AG20443 (cell line): ENCODE measurements at places on chromosomes 5 and 9.

- no peak for DNase-seq
Measured at GRCh38 chr5:2387634-2388325, 363.7 kb downstream of the IRX2 start.

DNA sequence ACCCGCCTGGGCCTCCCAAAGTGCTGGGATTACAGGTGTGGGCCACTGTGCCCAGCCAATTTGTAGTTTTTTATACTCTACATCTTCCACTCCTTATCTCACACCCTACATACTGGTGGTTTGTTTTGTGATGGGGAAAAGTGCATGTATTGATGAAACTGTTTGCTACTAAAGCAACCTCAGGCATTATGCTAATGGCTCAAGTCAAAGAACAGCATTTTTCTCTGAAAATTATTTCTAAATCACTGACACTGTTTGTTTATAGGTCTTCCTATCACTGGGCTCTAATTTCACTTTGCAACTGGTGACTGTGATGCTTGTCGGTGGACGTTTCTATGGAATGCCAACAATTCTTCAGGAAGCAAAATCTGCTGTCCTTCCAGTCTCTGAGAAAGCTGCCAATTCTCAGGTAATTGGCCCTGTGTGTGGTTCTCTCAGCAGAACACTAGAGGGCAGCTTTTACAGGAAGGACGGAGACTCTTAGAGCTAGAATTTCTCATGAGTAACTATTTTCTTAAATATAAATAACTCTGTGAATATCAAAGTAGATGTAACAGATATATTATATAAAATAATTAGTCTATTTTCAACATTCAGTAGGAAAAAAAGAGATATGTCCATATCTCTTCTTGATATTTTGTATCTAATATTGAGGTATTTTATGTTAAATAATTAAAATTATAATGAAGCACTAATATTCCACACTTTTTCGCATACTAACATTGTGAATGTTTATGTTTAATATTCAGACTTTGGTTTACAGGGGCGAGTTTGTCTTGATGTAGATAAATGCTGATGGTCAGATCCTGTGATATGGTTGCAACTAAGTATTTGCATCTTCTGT is 244.1 kb downstream of the ADGRV1 start:
- peak; percentile 53 for DNase-seq

GRCh38 chr5:95358848-95359247 is 32.3 kb upstream of the FAM81B start:
- DNase-seq: no peak

GRCh38 chr9:133473743-133474142 is 5.2 kb downstream of the SLC2A6 start:
- DNase-seq: no peak

GRCh38 chr5:43675357-43675756 is 72.4 kb downstream of the NNT start:
- DNase-seq: no peak

DNA sequence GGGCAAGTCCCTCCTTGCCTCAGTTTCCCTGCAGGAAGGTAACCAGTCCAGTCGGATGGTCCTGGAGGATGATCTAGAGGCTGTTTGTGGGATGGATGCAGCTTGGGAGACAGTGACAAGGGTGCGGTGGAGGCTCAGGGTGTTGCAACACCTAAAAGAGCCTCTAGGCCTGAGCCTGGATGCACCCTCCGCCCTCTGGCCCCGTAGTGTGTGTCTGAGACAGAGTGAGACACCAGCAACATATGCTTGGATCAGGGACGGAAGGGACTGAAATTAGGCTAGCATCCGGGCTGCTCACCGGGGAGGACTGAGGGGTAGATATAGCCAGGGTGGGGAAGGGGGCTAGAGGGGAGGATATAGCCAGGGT is 1.1 kb downstream of the CRAT start:
- peak; percentile 61 for DNase-seq

GRCh38 chr9:119802133-119802532 is 432.9 kb upstream of the BRINP1 start:
- no peak for DNase-seq

GRCh38 chr9:132381966-132382541 is 24.6 kb downstream of the TTF1 start:
- DNase-seq: no peak

DNA sequence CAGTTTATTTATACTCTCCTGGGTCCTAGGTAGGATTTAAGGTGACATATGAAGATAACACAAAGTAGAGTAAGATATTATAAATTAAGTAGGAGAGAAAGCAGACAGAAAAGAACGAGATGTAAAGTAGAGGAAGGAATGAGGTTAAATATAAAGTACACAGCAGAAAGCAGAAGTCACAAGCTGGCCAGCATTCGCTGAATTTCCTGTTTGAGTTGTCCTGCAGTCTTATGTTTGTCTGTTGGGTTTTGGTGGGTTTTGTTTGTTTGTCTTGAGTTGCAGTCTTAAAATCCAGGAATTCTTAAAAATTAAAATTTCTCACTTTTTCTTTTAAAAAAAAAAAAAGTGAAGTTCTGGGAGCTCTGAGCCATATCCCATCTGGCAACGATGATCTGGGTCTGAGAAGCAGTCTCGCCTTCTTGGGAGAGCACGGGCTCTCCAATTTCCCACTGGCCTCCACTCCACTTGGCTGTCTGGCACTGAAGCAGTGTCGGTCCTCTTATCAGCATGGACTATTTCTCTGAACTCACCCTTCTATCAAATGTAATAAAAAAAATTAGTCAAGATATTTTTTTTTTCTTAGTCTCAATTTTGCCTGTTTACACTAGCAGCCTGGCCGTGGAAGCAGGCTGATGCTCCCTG is 2.0 kb downstream of the S100Z start:
- DNase-seq: no peak

GRCh38 chr5:27124590-27124989 is 86.2 kb upstream of the CDH9 start:
- peak; percentile 4 for DNase-seq

DNA sequence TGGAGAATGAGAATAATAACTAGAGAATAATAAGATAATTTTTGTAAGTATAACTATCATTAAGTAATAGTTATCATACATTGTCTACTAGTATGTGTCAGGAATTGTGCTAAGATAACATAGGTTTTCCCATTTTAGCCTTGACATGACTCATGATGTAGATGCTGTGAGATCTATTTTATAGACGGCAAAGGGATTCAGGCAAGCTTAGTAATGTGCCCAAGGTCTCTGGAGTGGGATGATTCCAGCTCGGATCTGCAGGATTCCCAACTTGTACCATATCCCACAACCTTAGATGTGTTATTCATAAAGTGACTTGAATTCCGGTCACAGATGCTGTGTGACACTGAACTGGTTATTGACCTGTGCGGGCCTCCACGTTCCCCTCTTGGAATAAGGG is 51.5 kb downstream of the IL31RA start:
- DNase-seq: no peak

- DNase-seq: no peak
Measured at GRCh38 chr9:129262261-129262660, 84.2 kb upstream of the IER5L start.

- peak; percentile 81 for DNase-seq
Measured at GRCh38 chr5:138282920-138283742, 8.7 kb upstream of the GFRA3 start.

- no peak for DNase-seq
Measured at GRCh38 chr5:59685793-59686192, 207.7 kb downstream of the PDE4D start.

GRCh38 chr9:111474385-111474784 is 9.8 kb downstream of the ECPAS start:
- DNase-seq: no peak

GRCh38 chr9:134441227-134442084 is 115.2 kb downstream of the RXRA start:
- no peak for DNase-seq

DNA sequence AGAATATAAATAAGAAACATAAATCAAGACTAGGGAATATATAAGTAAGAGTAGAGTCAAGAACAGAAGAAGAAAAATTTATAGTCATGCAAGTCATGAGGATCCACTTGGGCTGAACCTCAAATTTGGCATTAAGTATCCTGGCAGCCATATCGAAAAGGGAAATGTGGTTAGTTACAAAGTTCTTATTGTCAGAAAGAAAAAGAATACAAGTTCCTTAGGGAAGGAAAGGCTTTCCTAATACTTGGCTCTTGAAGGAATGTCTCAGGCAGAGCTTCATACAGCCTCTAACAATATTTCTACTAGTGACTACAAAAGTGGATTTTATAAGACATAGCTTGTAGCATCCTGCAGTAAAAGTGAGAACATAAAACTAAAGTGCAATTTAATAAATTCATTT is 45.4 kb downstream of the TMEM252 start:
- DNase-seq: no peak

GRCh38 chr9:105967797-105968196 is 273.5 kb downstream of the TMEM38B start:
- DNase-seq: no peak

GRCh38 chr5:84433461-84433860 is 48.8 kb upstream of the EDIL3 start:
- no peak for DNase-seq

DNA sequence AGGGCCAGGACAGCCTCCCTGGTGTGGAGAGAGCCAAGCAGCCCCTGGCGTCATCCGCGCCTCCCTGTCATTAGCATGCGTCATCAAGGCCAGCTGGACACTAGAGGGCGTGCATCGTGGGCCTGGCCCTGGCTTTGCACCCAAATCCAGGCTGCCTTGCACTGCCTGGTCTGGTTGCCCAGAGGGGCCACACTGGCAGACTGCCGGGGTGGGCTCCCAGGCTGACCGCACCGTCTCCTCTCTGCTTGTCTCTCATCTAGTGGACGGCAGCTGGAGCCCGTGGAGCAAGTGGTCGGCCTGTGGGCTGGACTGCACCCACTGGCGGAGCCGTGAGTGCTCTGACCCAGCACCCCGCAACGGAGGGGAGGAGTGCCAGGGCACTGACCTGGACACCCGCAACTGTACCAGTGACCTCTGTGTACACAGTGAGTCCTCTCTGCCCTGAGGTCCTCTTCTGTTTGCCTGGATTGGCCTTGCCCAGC is 29.0 kb downstream of the HK3 start:
- DNase-seq: peak; percentile 84

GRCh38 chr5:24226479-24226878 is 418.3 kb downstream of the CDH10 start:
- peak; percentile 7 for DNase-seq

- peak; percentile 38 for DNase-seq
Measured at GRCh38 chr9:72579880-72580550, 58.6 kb downstream of the TMC1 start.

DNA sequence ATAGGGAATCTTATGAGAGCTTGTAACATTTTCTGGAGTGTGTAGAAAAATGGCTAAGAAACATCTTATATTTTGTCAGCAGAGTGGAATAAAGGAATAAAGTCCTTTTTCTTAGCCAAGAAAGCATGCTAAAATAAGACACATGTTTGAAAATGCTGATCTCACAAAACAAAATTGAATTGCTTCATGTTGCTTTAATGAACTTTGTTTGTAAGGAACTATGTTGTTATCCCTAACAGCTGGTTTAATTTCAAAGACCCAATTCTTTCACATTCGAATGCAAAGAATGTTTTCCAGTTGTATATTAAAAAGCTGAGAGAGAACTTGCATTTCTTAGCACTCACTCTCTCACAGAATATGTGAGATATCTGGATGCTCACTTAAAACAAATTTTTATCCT is 107.6 kb downstream of the MUSK start:
- DNase-seq: no peak

DNA sequence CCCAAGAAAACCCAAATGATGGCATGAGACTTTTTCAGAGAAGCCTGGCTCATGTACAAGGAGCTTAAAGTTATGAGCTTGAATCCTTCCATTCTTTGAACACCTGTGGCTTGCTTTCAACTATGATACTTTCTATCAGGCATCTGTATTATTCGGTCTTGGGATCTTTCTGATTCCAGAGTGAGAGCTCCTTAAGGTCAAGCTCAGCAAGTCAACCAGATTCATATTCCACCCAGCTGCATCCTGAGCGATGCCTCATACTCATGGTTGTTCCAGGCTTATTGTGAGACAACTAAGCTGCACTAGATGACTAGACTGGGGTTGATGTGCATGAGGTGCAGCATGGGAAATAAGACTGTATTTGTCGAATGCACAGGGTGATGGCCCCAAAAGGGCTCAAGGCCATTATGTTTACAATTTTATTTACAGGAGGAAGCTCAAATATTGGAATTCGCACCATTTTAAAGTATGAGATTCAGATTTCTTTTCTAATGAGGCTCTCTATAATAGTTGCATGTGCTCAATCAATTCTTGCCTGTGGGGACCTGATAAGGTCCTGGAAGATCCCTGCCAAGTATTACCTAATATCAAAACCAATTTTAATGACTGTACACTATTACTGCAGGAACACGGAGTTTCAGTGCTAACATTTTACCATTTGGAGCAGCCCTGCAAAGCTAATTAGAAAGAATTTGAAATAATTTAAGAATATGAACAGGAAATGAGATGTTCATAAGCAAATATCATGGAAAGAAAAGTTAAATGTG is 453.8 kb downstream of the SEMA5A start:
- no peak for DNase-seq

GRCh38 chr9:137879566-137880150 is 2.1 kb downstream of the CACNA1B start:
- no peak for DNase-seq

- no peak for DNase-seq
Measured at GRCh38 chr9:128568470-128569078, 16.2 kb downstream of the SPTAN1 start.

DNA sequence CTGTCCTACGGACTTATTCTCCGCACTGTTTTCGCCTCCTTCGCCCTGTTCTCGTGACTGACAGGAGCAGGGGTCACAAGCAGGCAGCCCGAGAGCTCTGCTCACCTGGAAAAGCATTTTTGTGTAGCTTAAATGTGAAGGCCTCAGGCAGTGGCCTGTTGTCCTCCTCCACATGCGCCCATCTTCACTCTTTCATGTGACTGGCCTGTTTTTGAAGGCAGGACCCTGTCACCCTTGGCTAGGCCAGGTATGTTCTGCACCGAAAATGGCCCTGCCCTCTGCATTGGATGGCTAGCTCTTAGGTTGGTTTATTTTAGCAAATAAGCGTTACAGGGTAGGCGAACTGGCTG is 614 bp upstream of the CPLANE1 start:
- DNase-seq: no peak

DNA sequence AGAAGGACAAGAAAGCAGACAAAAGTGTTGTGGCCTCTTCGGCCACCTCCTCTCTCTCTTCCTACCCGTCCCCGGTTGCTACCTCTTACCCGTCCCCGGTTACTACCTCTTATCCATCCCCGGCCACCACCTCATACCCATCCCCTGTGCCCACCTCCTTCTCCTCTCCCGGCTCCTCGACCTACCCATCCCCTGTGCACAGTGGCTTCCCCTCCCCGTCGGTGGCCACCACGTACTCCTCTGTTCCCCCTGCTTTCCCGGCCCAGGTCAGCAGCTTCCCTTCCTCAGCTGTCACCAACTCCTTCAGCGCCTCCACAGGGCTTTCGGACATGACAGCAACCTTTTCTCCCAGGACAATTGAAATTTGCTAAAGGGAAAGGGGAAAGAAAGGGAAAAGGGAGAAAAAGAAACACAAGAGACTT is 2.4 kb downstream of the EGR1 start:
- no peak for DNase-seq

GRCh38 chr9:38060681-38061080 is 8.3 kb downstream of the SHB start:
- DNase-seq: no peak

- peak; percentile 30 for DNase-seq
Measured at GRCh38 chr5:95631991-95632675, 12.2 kb downstream of the GPR150 start.
